SK-N-SH (cell line): ENCODE measurements at places on chromosomes 13 and 19. TPM values are rescaled to one million over a fixed set of nuclear protein-coding genes. Genes with fewer than 3 reads are reported as not detected.

SPACA4 gene
- polyA plus RNA-seq, result not detected in 2 replicates

HOOK2 gene
- polyA plus RNA-seq, result 23.9 and 33.0 TPM in 2 replicates

PCDH17 gene
- 0.13 and 0.21 TPM in 2 replicates for polyA plus RNA-seq

STK11 gene
- 53.5 and 55.5 TPM in 2 replicates for polyA plus RNA-seq

GFY gene
- polyA plus RNA-seq, result not detected in 2 replicates

SPATA13 gene
- 4.3 and 4.7 TPM in 2 replicates for polyA plus RNA-seq

TYK2 gene
- 34.8 and 44.6 TPM in 2 replicates for polyA plus RNA-seq

TTC9B gene
- polyA plus RNA-seq, result 0.30 and 0.52 TPM in 2 replicates

OR7D2 gene
- not detected in 2 replicates for polyA plus RNA-seq

VSTM2B gene
- not detected in 2 replicates for polyA plus RNA-seq

CYP4F11 gene
- polyA plus RNA-seq, result 0.23 and 0.31 TPM in 2 replicates

ICAM5 gene
- 4.9 and 5.2 TPM in 2 replicates for polyA plus RNA-seq

GRCh38 chr19:40421993-40422747 lies 3.6 kb downstream of the SERTAD1 start:
- peak; percentile 57 for DNase-seq

DNA sequence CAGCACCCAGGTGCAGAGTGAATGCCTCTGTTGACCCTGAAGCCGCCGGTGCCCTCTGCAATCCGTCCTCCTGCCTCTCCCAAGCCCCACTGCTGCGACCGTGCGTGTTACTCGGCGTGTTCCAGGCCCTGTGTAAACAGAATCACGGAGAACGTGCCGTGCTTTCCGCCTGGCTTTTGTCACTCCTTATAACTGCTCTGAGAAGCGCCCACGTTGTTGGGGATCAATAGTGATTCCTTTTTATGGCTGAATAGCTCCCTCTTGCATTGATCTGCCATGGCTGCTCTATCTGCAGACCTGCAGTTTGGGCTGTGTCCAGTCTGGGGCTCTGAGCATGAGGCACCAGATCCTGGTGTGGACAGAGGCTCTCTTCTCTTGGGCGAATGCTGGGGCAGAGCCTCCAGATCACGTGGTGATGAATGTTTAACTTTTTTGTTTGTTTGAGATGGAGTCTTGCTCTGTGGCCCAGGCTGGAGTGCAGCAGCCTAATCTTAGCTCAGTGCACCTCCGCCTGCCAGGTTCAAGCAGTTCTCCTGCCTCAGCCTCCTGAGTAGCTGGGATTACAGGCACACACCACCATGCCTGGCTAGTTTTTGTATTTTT lies 15.8 kb downstream of the ADPRHL1 start:
- no peak for DNase-seq

- DNase-seq, result no peak
Measured at GRCh38 chr13:102687520-102687919, 7.3 kb downstream of the METTL21C start.

DNA sequence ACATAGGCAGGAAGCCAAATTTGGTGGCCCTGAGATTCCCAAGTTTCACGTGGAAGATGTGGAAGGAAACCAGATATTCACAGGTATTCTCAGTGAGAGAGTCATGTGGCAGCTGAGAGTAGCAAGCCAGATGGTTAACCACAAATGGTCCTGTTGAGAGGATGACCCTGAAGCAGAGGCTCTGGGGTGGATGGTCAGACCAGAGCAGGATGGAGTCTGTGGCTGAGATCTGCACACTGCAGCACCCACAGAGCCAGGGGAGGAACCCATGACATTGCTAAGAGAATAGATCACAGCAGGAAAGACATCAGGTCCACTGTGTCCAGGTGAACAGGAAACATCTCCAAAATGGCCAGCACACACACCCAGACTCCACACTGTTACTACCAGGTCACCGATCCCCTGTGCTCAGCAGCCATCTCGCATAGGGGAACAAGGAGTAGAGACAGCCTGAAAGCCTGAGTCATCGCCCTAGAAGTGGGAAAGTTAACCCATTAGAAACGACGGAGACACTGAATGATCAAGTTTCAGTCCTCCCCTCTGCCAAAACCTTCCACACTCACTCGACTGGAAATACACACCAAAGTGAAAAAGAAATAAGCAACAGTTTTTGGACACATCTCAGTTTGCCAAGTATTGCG lies 160.0 kb downstream of the RBM26 start:
- no peak for DNase-seq

DNA sequence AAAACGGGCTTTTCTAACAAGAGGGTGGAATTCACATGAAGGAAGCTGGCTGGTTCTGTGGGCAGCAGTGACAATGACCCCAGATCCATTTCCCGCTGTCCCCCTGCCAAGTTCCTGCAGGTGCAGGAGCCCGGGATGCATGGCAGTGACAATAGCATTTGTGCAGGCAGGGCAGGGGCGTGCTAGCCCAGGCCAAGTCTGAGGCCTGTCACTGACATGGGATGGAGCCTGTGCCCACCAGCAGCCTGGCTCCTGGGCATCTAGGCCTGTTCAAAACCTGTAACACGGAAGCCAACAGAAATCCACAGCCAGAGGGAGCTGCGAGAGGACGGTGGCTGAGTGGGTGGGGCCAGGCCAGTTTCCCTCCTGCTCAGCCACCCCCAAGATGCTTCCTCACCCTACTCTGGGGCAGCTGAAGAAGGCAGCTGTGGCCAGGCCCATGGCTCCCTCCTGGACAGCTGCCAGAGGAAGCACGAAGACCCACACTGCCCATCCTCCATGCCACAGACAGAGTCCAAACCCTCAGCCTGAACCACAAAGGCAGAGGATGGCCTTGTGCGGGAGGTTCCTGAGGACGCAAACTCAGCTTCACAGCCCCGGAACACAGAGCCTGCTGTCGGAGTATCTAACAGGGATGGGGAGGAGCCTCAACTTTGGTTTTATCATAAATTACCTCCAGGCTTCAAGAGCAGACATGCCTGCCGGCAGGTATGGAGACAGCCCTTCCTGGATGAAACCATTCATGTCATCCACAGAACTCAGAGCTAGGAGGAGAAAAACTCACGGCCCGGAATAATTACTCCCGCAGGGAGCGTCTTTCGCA lies 74.0 kb downstream of the CEBPG start:
- no peak for DNase-seq

DNA sequence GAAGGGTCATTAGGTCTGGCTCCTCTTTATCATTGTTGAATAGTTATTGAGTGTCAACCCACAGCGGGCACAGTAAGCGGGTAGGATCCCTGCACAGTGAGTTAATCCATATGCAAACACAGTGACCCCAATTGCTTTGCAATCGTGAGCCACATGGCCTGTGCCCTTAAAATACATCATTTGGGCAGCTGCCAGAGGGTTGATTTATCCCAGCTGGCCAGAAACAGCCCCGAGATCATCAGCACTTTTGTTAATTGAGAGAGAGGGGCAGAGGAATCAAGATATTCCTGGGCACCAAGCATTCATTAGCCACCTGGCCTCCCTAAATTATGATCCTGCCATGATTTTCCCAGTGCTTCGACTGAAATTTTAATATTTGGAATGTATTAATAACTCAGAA lies 9.8 kb upstream of the CNMD start:
- DNase-seq, result peak; percentile 74

DNA sequence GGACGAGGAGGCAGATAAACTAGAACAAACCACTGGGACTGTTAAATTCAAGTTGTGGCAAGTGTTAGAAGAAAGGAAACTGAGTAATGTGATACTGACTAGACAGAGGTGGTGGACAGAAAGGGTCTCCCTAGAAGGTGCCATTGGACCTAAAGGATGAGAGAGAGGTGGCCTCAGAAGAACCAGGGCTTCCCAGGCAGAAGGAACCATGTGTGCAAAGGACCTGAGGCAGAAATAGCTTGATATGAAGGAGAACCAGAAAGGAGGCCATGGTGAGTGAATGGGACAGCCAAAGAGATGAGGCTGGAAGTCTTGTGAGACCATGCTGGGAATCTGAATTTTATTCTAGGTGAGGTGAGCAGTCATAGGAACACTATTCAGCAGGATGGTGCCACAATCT lies 2.8 kb upstream of the SYDE1 start:
- no peak for DNase-seq

DNA sequence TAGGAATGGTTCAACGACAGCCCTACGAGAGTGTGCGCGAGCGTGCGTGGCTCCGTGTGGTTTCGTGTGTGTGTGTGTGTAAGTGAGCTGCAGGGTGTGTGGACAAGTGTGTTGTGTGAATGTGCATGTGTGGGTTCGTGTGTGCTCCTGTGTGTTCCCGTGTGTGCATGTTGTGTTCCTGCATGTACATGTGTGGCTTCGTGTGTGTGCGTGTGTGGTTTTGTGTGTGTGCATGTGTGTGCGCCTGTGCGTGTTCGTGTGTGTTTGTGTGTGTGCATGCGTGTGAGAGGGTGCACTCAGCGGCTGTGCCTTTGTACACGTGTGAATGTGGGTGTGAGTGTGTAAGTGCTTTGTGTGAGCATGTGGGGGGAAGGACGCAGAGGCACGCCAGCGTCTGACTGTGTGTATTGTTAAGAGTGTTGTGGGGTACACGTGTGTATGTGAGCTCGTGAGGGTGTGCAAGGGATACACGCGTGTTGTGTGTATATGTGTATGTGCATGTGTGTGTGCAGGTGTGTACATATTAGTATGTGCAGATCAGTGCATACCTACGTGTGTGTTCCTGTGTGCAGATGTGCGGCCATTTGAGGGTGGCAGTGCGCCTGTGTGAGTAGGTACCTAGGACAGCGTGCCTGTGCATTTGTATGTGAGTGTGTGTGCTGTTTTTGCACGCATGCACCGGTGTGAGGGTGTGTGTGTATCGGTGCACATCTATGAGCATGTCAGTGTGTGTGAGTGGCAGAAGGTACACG lies 24.3 kb upstream of the ONECUT3 start:
- no peak for DNase-seq

- DNase-seq, result no peak
Measured at GRCh38 chr13:21310220-21310619, 133.8 kb downstream of the MRPL57 start.

DNA sequence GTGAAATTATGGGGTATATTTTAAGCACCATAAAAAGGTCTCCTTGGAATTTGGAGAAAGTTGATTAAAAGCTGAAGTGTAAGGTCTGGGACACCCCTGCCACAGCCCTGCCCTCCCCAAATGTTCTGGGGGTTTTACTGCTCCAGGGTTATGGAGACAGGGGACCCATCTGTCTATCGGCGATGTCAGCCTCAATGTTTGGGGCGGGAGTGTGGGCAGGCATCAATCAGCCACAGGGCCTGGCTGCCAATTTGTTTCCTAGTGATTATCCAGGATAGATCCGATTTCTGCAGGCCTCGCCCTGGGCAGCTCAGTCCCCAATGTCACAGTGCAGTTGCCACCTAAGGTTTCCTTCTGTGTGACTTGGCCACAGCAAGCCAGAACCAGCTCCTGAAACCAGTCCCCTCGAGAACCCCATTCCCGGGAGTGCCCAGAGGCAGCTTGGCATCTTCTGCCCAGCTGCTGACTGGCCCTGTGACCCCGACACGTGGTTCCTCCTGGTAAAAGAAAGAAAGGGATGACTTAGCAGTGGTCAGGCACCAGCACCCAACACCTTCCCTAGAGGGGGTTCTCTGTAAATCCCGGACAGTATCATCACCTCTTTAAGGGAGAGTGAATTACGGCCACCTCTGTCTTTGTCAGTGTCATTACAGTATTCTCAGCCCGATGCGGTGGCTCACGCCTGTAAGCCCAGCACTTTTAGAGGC lies 41.6 kb downstream of the MYO9B start:
- no peak for DNase-seq

DNA sequence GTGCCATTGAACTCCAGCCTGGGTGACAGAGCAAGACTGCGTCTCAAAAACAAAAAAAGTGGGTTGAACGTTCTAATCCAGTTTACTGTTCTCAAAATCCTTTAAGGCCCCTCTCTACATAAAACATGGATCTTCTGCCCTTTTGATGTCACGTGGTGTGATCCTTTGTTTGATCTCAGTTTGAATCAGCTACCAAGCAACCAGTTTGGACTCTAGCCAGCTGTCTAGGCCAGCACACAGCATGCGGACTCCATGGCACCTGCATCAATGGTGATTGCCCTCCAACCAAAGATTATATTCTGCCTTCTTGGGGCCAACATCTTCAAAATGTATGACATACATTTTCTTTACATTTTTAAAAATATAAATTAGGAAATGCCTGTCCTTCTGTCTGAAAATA lies 365.4 kb downstream of the NDFIP2 start:
- DNase-seq, result no peak

DNA sequence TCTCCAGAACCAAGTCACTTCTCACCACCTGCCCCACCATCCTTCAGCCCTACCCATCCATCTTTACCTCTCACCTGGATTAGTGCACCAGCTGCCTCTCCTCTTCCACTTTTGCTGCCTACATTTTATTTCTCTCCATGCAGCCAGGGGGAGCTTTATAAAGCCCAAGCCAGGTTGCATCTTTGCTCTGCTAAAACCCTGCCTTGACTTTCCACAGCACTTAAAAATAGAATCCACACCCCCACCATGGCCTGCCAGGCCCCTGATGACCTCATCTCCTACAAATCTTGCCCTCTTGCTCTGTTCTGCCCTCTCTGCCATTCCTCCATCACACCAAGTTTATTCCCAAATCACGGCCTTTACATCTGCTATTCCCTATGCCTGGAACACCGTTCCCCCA lies 1.8 kb downstream of the HOOK2 start:
- DNase-seq, result no peak

- DNase-seq, result no peak
Measured at GRCh38 chr13:47372751-47373150, 475.9 kb upstream of the HTR2A start.

DNA sequence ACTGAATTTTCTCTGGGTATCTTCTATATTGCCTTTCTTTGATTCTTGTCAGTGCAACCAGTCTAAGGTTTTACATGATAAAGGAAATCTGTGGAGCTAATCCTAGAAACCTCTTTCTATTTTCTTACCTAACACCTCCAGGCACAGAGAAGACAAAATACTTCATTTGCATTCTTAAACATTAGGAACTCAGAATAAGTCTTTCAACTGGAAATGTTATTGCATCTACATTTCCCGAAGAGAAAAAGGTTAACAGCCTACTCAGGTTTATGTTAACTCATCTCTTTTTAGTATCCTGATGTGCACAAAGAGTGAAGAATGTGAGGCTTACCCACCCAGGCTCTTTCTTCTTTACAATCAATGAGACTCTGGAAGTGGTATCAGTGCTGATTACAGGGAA lies 106.7 kb downstream of the PCCA start:
- no peak for DNase-seq

GRCh38 chr13:110559429-110559943 lies 2.0 kb downstream of the RAB20 start:
- DNase-seq, result no peak

GRCh38 chr13:94140511-94140910 lies 339.0 kb downstream of the DCT start:
- DNase-seq, result no peak
